ENCODE measurements at places on chromosomes 6 and 20. TPM values are rescaled to one million over a fixed set of nuclear protein-coding genes. Genes with fewer than 3 reads are reported as not detected.
A peak's percentile ranks its signal among the peaks of the same experiment; 100 is the strongest.

EPB41L1 gene
- 152 TPM for total RNA-seq

GRCh38 chr6:93848031-93848742 lies 428.8 kb upstream of the EPHA7 start:
- no peaks in the 10 kb centered on the region for H3K36me3 ChIP-seq
- no peaks in the 10 kb centered on the region for H3K27me3 ChIP-seq
- peak; percentile 74 for DNase-seq

ADGRB3 gene
- 99.7 TPM for total RNA-seq

- peaks cover 10% of the 10 kb centered on the region for H3K4me1 ChIP-seq
- no peaks in the 10 kb centered on the region for H3K36me3 ChIP-seq
- H3K4me3 ChIP-seq = no peak overlapping the region
- no peak for DNase-seq
- H3K27ac ChIP-seq = no peak overlapping the region
Measured at GRCh38 chr6:155036907-155037306, 41.8 kb downstream of the TIAM2 start.

DNA sequence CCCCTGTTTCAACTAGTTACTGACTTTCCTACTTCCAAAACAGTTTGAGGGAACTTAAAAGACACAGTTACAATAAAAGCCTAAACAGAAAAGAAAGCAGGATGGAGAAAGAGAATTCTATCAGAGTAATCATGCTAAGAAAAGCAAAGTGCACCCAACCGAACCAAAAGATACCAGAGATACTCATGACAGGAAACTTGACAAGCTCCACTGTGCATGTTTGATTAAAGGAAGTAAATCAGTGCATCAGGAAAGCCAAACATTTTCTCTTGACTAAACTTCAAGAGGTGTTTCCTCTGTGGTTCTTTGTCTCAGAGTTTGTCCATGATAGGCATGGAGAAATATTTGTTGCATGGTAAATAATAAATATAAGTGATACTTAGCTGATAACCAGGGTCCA lies 138.9 kb downstream of the PACRG start:
- H3K27ac ChIP-seq = no peak overlapping the region
- H3K36me3 ChIP-seq = no peaks in the 10 kb centered on the region
- H3K4me1 ChIP-seq = no peaks in the 10 kb centered on the region
- H3K4me3 ChIP-seq = no peak overlapping the region
- no peaks in the 10 kb centered on the region for H3K27me3 ChIP-seq

DNA sequence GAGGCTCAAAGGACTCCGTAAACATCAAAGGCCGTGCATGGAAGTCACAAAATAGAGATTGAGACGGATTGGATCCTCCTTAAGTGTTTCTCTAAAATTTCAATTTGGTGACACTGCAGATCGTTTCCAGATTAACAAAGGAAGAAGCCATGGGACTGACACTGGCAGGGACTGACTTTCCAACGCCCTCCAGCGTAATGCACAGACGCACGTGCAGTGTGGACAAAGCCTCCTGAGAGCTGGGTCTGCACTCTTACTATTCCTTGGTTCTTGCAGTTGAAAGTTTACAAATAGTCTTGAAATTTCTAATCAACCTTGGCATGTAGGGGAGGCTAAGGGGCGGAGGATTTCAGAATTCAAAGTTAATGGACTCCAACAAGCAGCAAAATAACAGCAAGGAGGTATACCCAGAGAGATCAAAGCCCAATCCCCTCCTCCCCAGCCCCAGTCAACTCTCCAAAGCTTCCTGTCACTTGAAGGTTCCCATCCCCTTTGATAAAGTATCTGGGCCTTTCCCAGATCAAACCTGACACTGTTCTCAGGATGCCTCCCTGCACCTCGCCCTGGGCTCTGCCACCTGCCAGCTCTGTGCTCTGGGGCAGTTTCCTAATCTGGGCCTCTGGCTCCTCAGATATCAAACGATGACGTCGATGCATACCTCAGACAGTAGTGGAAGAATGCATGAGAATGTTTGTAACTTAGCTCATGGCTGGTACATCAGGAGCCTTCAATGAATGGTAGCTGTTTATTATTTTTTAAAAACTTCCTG lies 106.5 kb upstream of the TRAF3IP2 start:
- H3K4me3 ChIP-seq = no peak overlapping the region
- H3K27me3 ChIP-seq = no peaks in the 10 kb centered on the region
- H3K4me1 ChIP-seq = peaks cover 41% of the 10 kb centered on the region
- peaks cover 21% of the 10 kb centered on the region for H3K36me3 ChIP-seq
- no peak for DNase-seq
- H3K27ac ChIP-seq = peak overlapping the region; percentile 79

MLIP gene
- total RNA-seq = 12.5 TPM

DNA sequence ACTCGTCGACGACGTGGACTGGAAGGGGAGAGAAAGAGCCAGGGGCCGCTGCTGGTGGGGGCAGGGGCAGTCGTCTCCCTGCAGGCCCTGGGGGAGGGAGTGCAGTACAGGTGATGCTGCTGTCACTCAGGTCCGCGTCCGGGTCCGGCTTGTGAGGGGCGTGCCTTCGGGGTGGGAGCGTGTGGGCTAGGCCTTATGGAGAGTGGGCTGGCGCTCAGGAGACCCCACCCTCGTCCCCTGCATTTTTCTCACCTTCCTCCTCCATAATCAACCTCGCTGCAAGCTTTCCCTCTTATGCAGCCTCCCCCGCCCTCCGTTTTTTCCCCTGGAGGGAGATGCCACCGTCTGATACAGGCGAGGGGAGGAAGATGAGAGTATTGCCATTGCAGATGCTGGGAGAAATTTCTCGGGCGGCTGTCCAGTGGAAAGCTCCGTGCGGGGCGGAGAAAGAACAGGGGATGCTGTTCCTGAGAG lies 632 bp downstream of the PCMT1 start:
- H3K27me3 ChIP-seq = no peaks in the 10 kb centered on the region
- no peaks in the 10 kb centered on the region for H3K36me3 ChIP-seq

FAM83C gene
- not detected for total RNA-seq

Data from spinal cord (tissue), 10 donors.